ENCODE measurements at places on chromosomes 2 and 18.
A peak's percentile ranks its signal among the peaks of the same experiment; 100 is the strongest.

GRCh38 chr2:142131010-142131669 is at the start of gene LRP1B:
LRP1B (minus strand) TSS chr2:142131016; CDS start chr2:142130729, 287 bp downstream.
- DNase-seq, result peak; percentile 37

DNA sequence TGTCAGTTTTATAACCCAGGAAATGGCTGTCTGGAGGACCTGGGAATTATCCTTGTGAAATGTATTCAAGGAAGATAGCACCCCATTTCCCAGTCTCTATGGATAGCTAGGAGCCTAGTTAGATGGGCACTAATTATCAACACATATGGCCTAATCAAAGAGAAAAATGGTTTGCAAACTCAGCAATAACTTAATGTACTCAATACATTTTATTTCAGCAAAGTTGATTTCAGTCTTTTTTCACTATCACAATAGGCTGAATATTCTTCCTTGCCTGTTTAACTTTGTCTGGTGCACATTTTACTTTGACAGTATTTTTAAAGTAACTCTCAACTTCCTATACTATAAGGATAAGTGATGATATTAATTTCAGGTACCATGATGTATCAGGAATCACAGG is 756.3 kb downstream of the CCDC85A start:
- DNase-seq, result no peak

DNA sequence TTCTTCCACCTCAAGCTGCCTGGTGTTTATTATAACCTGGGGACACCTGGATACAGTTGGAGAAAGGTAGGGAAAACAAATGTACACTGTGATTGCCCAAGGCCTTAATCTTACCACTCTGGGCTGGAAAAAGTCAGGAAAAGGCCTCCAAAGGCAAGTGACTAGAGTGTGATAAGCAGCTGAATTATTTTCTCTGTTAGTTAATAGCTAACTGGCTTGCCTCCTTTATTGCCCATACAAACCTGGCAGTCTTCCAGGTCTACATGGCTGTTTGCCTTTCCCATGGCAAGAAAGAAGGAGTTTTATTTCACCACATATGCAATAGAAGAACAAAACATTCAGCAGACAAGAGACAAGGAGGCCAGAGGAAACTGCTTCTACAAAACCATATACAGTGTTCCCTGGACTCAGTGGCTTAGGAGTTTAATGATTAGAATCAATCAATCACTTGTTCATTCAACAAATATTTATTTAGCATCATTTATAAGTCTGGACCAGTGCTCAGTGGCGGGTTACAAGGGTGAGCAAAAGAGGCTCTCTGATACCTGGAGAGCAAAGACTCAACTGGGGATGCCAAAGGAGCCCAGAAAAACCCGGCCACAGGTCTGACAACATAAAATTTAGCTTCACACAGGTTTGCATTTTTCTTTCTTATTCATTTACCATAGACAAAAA is 27.5 kb upstream of the SUCLG1 start:
- no peak for DNase-seq

DNA sequence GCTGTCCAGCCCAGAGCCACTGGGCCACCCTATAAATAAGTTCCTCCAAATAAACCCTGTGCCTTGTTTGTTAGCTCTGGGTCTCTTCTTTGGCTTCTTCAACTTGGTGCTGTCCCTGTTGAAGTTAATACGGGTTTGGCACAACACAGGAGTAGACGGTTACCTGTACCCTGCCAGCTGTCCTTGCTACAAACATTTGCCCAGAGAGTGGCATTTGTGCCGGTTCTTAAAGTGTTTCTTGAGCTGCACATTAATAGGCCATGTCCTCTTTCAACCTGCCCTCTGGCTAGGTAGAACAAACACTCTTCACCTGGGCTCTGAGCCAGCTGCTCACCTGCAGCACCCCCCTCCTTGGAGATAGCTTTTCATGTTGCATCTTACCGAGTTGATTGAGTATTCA is 139.2 kb downstream of the NEDD4L start:
- DNase-seq, result no peak

DNA sequence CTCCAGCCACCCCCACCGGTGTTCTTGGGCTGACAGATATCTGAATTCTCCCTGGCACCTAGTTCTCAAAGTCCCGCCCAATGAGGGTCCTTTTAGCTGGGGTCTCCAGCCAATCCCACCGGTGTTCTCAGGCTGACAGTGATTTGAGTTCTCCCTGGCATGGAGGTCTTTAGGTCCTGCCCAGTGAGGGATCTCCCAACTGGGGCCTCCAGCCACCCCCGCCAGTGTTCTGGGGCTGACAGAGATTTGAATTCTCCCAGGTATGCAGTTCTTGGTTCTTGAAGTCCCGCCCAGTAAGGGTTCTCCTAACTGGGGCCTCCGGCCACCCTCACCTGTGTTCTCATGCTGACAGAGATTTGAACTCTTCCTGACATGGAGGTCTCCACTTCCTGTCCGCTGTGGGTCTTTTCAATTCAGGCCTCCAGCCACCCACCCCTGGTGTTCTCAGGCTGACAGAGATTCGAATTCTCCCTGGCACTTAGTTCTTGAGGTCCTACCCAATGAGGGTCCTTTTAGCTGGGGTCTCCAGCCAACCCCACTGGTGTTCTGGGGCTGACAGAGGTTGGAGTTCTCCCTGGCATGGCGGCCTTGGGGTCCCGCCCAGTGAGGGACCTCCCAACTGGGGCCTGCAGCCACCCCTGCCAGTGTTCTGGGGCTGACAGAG is 154.6 kb downstream of the ANKRD36 start:
- DNase-seq, result no peak

DNA sequence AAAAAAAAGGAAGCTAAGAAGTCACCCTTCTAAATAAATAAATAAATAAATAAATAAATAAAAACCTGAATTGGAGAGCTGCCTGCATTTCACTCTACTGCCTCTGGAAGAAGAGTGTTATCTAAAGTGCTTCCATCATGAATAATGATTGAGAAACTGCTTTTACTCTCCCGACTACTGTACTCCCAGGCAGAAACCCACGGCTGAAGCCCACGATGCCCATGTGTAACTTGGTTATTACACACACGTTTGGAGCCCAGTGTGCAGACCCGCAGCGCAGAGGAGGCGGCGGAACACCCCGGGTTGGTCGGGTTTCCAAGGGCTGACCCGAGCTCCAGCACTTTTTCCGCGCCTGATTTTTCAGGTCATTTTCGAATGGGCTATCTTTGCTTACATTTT is 697 bp upstream of the SPATS2L start:
- DNase-seq, result peak; percentile 36

- no peak for DNase-seq
These were observed 10.2 kb upstream of the TTC32 start for GRCh38 chr2:19911808-19912509.

GRCh38 chr2:162106146-162106551 is 32.1 kb upstream of the DPP4 start:
- no peak for DNase-seq

- no peak for DNase-seq
These were observed 61.6 kb downstream of the ICOS start for GRCh38 chr2:203997980-203998809.
